ENCODE measurements at places on chromosomes 1 and 21.

GRCh38 chr1:91777630-91778300, 108.2 kb downstream of the TGFBR3 start:
- no peak for DNase-seq

GRCh38 chr1:205147191-205147835, 25.5 kb upstream of the RBBP5 start:
- no peak for DNase-seq

DNA sequence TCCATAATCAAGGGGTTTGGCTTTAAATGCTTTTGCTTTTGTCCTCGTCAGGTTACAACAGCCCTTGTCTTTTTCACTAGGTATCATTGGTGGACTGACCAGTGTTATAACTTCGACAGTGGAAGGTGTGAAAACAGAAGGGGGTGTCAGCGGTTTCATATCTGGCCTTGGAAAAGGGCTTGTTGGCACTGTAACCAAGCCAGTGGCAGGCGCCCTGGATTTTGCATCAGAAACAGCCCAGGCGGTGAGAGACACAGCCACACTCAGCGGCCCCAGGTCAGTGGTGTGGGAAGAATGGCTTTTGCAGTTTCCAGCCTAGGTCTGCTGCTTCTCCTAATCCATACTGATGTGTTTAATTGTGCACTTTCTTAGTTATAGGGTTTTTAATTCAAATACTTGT, 157.9 kb downstream of the DHRS3 start:
- DNase-seq, result no peak

- no peak for DNase-seq
Observed at GRCh38 chr21:25243808-25244207, 363.5 kb downstream of the MRPL39 start.

GRCh38 chr1:63643926-63644325, 50.7 kb downstream of the PGM1 start:
- no peak for DNase-seq

DNA sequence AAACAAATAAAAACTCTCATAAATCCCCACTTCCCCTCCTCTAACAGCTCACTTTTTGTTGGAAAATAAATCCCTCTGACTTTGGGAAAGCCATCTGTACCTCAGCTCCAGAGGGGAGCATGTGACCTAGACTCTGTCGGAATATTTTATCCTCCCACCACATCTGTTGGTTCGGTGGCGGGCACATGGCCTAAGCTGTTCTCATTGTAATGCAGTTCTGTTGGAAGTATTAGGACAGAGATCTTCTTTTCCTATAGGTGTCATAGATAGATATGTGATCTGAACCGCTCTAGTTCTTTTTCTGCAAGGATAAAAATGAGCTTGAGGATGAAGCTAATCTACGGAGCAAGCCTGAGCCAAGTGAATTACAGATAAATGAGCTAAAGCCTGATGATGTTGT, 50.5 kb upstream of the EPS8L3 start:
- no peak for DNase-seq

DNA sequence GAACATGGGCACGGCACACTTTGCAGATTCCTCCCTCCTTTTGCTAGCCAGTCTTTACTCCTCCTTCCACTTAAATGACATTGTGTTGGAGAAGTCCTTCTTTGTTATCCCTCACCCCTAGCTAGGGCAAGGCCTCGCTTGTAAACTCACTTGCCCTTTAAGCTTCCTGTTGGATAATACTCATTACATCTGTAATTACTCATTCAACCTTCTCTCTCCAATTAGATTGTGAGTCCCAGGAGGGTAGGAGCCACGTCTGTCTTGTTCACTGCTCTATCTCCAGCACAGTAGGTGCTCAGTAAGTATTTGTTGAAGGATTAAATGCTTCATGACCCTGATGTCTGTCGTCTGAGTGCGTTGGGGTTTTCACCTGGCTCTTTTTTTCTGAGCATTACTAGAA, 98.7 kb upstream of the USP24 start:
- no peak for DNase-seq

- no peak for DNase-seq
Observed at GRCh38 chr1:219880765-219881457, 47.4 kb downstream of the SLC30A10 start.

- peak; percentile 15 for DNase-seq
Observed at GRCh38 chr1:51264451-51264850, 28.4 kb downstream of the RNF11 start.

DNA sequence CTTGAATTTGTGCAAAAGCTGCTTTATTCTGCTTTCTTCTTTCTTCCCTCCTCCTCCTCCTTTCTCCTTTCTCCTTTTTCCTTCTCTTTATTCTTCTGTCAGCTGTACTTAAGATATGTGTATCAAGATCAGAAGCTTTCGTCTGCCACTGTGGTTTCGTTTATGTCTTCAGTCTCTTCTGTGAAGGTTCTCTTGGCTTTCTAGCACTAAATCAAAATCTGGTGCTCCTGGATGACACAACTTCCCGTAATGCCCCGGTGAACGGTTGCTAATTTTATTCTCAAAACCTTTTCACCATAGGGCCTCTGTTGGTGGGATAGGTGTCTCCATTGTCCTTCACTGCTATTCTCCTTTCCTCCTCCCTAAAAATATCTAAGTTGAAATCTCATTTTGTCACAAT, 5.0 kb downstream of the ATF6 start:
- no peak for DNase-seq

- DNase-seq, result no peak
Observed at GRCh38 chr1:225228871-225229303, 199.0 kb downstream of the LBR start.

DNA sequence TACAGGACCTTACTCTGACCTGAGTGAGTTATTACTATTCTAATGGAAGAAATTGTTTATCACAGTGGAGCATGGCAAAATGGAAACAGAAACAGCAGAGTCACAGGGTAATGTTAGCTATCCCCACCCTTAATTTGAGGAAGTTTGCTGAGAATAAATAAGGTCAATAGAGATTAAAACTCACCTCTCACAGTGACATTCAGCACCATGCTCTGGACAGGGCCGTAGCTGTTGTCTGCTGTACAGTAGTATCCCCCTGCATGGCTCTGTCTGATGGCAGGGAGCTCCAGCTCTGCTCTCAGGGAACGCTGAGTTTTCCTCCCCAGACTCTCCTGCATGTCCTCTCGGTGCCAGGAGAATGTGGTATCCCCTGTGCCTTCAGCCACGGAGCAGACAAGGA, 11.9 kb downstream of the FCRL4 start:
- DNase-seq, result no peak

DNA sequence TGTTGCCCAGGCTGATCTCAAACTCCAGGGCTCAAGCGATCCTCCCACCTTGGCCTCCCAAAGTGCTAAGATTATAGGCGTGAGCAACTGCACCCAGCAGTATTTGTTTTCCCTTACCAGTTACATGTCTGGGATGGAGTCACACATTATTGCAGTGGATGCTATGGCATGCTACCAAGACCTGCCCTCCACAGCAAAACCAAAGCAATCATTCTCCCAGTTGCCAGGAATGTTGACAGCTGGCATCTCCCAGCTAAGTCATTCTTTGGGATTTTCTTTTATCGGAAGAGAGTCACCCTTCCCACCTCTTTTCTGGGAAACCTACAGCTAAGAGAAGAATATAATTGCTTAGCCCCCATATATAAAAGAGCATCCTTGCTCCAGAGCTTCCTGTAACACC, 49.4 kb upstream of the RGS7 start:
- no peak for DNase-seq

- DNase-seq, result no peak
Observed at GRCh38 chr21:42763581-42764442, 110.4 kb downstream of the PDE9A start.

GRCh38 chr21:45923146-45923545, 58.4 kb upstream of the COL6A1 start:
- no peak for DNase-seq

DNA sequence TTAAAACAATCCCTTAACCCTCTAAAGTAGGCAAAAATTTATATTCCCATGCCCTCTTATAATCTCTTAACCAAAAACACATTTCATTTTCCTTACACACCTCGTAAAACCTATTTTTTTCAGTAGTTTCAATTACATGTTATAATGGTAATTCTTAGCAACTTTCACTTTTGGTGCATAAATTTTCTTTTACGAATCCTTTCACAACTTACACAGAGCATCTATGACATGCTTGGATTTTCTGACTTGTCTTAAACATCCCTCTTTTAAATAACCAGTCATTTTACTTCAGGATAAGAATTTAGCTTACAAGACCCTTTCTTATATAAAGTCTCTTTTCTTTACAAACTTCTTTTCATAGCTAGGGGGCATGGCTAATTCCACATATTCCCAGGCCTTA, 8.9 kb upstream of the MRPL55 start:
- no peak for DNase-seq

DNA sequence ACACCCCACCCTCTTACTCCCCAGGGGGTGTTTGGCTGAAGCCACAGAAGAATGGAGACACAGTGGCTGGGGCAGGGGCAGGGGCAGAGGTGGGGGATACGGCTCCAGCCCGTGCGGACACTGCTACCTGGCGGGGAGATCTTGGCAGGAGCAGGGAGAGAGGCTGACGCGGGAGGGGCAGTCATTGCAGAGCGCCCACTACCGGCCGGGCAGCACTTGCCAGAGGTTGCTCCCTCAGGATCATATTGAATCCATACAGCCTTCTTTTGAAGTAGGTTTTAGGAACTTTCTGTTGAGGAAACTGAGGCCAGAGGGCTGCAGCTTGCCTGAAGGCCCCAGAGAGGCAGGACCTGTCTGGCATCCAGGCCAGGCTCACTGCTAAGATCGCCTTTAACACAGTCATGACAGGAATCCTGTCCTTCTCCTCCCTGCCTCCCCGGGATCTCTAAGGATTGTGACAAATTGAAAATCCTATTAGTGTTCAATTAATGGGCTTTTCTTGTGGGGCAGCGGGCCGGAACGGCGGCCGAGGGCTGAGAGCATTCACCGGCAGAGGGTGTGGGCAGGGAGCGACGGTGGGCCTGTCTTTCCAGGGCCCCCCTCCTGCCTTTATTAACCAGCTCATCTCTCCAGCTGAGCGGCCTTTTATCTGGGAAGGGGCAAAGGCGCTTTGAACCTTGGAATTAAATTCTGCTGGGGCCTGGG, 65.5 kb upstream of the WNT4 start:
- no peak for DNase-seq

- DNase-seq, result no peak
Observed at GRCh38 chr1:10779201-10779600, 17.2 kb downstream of the CASZ1 start.

- no peak for DNase-seq
Observed at GRCh38 chr1:61607448-61607847, 117.5 kb downstream of the TM2D1 start.

- no peak for DNase-seq
Observed at GRCh38 chr1:20153000-20153418, 13.9 kb downstream of the PLA2G2F start.

- no peak for DNase-seq
Observed at GRCh38 chr21:45800339-45801080, 157.0 kb downstream of the PCBP3 start.

DNA sequence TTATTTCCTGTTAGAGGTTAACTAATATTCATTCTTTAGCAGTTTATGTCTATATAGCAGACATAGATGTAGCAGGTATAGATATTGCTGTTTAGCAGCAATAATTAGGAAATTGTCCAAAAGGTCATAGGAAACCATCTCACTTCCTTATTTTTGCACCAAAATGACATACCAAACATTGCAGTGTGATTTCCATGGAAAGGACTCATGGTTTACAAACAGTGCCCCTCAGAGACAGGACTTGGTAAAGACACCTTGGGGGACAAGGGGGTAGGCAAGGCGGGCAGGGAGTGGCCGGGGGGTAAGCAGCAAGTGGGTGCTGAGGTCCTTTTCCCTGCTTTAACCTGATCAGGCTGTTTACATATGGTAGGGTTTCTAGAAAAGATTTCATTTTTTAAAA, 30.5 kb downstream of the BATF3 start:
- peak; percentile 48 for DNase-seq

DNA sequence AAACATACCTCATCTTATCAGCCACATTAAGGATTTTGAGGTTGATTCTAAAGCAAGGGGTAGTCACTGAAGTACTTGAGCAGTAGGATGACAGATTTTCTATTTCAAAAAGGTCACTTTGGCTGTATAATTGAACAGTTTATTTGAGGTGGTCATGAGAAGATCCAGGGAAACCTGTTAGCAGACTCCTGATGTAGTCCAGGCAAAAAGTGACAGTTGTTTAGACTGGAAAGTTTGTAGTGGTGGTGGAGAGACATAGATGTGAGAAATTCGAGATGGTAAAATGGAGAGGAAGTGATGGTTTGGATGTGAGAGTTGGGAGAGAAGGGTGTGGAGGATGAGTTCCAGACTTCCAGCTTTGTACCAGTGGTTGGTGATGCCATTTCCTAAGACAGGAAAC, 7.5 kb downstream of the FAM163A start:
- DNase-seq, result no peak

DNA sequence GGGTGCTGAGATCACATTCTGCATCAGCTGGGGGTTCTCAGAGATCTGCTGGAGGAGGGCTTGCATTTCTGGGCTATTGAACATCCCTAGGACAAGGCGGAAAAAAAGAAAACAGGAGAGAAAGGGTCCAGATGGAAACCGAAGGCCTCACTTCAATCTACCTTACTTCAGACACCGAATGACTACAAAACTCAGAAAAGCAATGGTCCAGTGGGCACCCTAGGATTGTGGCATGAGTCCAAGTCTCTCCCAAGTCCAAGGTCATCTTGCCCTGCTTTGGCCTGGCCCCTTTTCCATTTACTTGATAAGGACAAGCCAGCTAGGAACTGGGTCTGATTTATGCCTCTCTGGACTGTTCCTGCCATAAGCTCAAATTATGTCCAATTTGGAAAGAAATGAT, 10.8 kb downstream of the UBQLN4 start:
- DNase-seq, result no peak

- DNase-seq, result no peak
Observed at GRCh38 chr1:181023265-181024057, 791 bp upstream of the STX6 start.

DNA sequence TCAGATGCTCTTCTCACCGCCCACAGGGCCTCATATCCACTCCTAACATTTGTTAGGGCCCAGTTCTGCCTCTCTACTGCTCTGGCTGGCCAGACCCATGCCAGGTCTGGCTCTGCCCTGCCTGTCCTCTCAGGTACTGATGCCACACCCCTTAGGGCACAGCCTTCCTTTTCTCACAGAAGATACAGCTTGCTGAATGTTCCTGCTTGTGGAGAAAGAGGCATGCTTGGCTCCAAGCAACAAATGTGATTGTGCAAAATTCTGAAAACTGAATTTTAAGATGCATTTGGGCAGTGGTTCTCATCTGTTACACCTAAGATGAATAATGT, 178.1 kb downstream of the TGFBR3 start:
- DNase-seq, result no peak

Data from GF-D8 (cell line).